ENCODE measurements at places on chromosomes 5 and 9.

- no peak for DNase-seq
Observed at GRCh38 chr9:136965771-136966484, 11.4 kb upstream of the PTGDS start.

- no peak for DNase-seq
Observed at GRCh38 chr5:96115147-96115807, 153.6 kb upstream of the ELL2 start.

GRCh38 chr9:27355166-27355565, 58.2 kb upstream of the EQTN start:
- no peak for DNase-seq

- no peak for DNase-seq
Observed at GRCh38 chr9:87950765-87951488, 23.4 kb downstream of the CDK20 start.

DNA sequence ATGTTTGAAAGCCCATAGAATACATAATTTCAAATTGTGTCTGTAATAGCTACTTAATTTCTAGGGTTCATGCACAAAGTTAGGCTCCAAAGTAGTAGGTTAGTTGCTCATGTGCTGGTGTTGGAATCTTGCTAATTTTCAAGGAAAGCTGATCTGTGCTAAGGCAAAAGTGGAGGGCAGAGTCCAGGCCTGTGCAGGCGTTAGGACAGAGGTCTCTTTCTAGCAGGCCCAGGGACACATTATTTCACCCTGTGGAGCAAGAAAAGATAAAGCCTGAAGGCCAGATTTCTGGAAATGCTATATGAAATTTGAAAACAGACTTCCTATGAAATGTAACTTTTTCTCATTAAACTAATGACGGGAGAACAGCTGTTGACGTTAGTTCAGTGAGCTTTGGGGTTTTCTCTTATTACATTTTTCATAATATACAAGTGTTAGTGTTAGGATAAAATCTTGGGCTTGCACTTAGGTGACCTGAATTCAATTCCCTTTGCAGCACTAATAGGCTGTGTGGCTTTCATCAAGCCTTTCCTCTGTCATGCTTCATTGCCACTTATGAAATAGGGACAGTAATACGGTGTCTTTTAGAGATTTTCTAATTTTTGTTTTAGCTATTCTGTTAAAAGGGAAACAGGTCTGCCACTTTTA, 196.7 kb upstream of the HAPLN1 start:
- DNase-seq = no peak

DNA sequence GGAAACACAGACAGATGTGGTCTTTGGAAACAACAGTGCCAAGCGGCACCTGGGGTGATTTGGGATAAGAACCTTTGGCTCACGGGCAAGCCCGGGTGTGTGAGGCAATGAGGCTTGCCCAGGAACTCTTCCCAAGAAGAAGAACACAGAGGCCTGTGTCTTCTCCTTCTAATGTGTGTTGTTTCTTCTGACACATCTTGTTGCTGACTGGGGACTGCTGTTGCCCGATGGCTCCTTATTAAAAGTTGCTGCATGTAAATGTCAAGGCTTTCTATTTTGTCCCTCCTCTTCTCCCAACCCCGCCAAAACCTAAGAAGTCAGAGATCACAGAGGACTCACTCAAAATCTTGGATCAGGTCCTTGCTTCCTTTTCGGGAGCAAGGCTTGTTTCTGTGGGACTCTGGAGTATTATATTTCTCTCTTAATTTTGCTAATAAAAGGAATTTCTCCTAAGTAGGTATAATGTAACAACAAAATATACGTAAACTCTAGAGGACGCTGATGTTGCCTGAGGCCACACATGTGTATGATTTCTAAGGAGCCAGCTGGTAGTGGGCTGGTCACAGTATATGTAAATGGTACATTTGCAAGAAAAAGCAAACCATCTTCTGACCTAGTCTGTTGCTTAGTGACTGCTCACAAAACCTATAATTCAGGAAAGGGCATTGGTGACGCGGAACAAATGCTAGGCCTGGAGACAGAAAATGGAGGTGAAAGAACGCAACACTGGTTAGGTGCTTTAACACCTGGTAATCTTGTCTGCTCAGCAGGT, 232.5 kb downstream of the GADD45G start:
- no peak for DNase-seq

DNA sequence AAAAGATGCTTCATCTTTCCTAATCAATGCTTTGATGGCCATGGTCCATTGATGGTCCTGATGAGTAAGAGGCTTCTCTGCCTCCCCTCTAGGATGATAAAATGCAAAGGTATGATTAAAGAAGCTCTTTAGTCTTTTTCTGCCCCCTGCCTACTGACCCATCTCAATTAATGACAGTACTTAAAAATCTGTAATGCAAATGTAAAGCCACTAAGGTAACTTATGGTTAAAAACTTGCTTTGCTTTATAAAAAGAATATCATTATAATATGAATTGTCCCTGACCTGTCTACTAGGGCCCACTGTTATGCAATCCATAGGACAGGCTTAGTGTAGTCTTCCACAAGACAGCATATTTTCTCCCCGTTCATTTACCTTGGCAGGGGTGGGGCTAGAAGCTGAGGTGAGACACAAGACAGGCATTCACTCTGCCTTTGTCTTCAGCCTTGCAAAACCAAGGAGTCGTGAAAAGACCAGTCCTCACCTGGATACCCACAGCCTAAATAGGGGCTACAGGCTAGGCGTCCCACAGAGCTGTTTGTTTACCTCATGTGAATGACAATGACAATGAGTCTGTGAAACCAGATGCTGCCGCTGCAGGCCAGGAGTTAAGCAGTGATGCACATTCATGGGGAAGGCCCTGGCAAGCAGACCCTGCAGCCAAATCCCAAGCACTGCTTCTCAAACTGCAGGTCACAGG, 60.4 kb downstream of the BNC2 start:
- DNase-seq = peak; percentile 99

GRCh38 chr5:143979044-143979690, 167.2 kb downstream of the HMHB1 start:
- DNase-seq = peak; percentile 31

DNA sequence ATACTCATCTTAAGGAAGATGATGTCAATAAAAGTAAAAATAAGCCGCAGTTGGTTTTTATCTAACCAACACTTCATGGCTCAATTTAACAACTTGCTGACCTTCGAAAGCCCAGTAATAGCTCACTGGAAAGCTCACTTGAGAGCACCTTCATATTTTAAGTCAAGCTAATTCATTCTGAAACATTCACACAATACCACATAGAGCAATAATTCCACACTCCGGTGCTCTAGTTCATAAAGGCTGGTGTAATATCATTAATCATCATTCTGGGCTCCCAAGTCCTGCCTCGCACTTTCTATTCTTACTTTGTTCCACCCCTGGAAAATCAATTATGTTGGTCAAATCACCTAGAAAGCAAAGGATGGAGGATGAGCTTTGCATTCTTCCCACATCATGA, 74.4 kb downstream of the ELAVL2 start:
- DNase-seq = no peak

DNA sequence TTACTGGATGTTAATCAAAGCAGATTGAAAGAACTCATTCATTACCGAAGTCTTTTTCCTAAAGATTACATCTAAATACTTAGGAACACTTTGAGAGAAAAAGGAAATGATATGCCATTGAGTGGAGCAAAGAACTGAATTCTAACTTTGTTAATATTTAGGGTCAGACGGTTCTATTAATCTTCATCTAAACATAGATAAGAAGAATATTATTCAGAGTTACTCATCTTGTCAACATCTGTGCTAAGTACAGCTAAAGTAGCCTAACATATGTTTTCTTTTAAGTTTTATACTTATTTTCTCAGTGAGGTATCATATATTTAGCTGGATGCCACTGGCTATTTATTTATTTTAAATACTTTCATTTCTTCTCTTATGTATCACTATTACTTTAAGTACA, 1763.7 kb downstream of the EFNA5 start:
- DNase-seq = no peak

DNA sequence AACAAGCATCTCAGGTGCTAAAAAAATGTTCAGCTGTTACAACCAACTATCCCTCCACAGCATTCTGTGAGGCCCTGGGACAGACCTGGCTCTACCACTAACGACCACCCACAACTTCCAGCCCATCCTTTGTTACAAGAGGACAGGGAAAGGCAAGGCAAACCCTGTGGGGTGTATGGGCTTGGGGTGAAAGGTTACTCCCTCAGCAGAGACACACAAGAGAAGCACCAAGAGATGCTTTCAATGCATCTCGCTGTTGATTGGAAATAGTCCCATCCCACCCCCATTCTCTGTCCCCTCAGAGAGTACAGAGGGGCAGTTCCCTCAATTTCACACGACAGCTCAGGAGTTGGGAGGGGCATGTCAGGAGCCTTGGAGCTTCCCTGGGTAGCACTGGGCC, 234.1 kb downstream of the CAAP1 start:
- no peak for DNase-seq

DNA sequence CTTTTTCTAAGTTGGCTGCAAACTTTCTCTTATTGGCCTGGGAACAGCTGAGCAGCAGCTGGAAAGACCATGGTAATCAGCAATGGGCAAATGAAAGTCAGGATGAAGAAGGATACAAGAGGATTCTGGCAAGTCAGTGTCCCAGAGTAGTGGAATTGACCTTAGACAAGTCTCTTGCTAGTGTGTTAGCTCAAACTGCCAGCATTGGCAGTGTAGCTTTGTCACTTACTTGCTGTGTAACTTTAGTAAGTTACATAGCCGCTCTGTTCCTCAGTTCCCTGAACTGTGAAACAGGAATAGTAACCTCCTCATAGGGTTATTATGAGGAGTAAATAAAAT, 3.6 kb downstream of the ALDH1A1 start:
- no peak for DNase-seq

- DNase-seq = no peak
Observed at GRCh38 chr9:7173139-7173538, 415.4 kb downstream of the KDM4C start.

DNA sequence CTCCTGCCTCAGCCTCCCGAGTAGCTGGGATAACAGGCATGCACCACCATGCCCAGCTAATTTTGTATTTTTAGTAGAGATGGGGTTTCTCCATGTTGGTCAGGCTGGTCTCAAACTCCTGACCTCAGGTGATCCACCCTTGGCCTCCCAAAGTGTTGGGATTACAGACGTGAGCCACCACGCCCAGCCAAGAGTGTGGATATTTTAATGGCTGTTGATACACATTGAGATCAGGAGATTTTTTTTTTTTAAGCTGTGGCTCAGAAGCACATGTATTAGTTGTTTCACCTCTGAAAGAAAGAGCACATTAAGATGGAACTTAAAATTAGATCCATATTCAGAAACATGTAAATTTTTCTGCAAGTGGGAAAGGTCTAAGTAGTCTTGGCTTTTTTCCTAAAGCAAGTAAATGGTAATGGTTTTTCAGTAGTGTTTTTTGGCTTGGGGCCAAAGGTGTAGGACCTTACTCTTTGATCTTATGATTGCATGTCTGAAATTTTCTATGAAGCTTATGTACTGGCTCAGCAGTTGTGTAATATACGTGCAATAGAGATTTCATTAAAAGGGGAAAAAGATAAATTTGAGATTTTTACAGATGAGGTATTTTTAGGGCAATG, 9.9 kb downstream of the RBM27 start:
- DNase-seq = no peak

- no peak for DNase-seq
Observed at GRCh38 chr9:107390778-107391177, 98.8 kb downstream of the KLF4 start.

DNA sequence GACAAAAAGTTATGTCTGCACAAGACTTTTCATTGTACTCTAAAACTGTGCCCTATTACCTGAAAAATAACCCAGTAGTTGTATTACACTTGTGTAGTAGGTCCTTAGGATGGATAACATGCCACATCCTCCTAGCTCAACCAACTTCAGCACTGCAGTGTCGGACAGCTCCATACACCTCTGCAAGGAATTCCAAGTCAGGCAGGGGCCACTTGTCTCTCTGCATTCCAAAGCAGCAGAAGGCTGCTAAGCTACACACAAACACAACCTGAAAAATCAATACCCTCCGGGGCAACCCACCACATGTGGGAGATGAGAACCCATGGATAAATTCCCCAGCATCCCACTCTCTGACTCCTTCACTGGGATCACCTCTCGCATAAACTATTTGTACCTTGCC, 50.2 kb downstream of the MED10 start:
- DNase-seq = peak; percentile 75

DNA sequence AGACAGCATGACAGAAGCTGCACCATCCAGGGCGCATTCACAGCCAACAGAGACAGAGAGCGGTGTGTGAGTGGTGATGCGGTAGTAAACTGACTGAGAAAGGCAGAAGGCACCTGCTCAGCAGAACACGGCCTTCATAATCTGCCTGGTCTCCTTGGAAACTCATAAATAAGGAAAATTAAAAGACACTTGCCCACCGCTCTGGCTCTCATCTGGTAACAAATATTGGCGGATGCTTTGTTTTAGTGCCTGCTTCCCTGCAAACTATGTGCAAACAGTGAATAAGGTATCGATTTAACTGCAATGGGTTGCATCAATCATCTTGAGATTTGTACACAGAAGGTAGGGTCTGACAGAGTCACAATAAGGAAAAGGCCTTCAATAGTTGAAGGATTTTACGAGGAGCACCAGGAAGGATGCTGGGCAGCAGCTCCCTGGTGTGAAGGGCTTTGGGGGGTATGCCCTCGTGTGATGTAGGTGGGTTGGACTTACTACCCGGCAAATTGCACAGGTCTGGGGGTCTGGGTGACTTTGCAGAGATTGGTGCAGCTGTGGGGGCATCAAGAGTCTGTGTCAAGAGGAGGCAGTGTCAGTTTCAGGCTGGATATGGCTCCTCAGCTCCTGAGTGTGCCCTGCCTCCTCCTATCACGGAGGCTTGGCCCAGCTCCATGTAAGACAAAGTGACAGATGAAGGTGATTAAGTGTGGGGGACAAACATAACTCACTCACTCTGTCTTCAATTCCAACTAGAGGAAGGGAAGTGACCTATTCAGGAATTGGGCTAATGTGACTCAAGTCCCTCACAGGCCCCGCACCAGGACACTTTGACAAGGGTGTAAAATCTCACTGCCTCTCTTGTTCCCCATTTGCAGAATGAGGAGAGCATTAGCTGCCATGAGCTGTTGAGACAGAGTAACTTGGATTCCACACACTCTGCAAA, 166.7 kb downstream of the ICE1 start:
- DNase-seq = no peak

- DNase-seq = no peak
Observed at GRCh38 chr5:6674421-6674820, 38.8 kb upstream of the TENT4A start.

DNA sequence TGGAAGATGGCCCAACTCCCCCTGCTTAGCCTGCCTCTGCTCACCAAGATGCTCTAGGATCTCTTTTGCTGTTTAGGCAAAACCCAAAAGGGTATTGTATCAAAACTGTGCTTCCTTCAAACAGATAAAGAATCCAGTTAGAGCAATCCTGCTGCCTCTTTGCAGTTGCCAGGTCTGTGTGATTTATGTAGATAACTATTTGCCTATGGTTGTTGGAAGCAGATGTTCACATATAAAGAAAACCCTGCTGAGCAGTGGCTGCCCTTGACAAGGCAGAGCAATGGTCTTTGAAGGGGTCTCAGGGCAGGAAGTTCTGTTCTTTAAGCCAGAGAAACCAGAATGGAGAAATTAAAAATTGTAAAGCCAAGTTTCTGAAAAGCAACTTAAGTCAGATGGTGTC, 68.6 kb downstream of the LRRC70 start:
- DNase-seq = no peak
